IPS DF 6.9 (cell line): ENCODE measurements at places on chromosomes 16 and 17.

DNA sequence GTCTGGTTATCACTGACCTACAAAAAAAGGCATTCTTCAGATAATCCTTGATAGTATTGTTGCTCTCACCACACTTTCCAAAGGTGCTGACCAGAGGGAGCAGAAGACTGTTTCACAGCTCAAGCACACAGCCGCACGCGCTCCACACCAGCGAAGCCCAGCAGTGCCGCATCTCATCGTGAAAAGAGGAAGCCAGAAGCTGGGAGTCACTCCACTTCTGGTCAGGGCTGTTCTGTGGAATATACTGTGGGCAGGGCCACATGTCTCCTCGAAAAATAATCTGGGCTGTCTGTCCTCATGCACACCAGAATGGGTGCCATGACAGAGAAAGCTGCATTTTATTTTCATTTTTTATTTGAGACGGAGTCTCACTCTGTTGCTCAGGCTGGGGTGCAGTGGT, 7.3 kb upstream of the PRSS36 start:
- H3K4me1 ChIP-seq, result no peaks in the 10 kb centered on the region
- H3K27me3 ChIP-seq, result no peaks in the 10 kb centered on the region
- H3K36me3 ChIP-seq, result no peaks in the 10 kb centered on the region
- H3K4me3 ChIP-seq, result no peak overlapping the region
- DNase-seq, result no peak
- H3K27ac ChIP-seq, result no peak overlapping the region

GRCh38 chr17:76048711-76049110, 21.6 kb upstream of the EVPL start:
- H3K36me3 ChIP-seq, result peaks cover 31% of the 10 kb centered on the region
- H3K27ac ChIP-seq, result no peak overlapping the region
- H3K27me3 ChIP-seq, result no peaks in the 10 kb centered on the region
- no peak overlapping the region for H3K4me3 ChIP-seq

GRCh38 chr17:51435641-51436091, 175.3 kb downstream of the UTP18 start:
- H3K4me1 ChIP-seq, result no peaks in the 10 kb centered on the region
- H3K27me3 ChIP-seq, result no peaks in the 10 kb centered on the region
- H3K36me3 ChIP-seq, result no peaks in the 10 kb centered on the region
- DNase-seq, result peak; percentile 33
- H3K27ac ChIP-seq, result no peak overlapping the region

- DNase-seq, result no peak
- no peaks in the 10 kb centered on the region for H3K36me3 ChIP-seq
- H3K4me1 ChIP-seq, result no peaks in the 10 kb centered on the region
Measured at GRCh38 chr17:49495842-49496182, 719 bp downstream of the NGFR start.

DNA sequence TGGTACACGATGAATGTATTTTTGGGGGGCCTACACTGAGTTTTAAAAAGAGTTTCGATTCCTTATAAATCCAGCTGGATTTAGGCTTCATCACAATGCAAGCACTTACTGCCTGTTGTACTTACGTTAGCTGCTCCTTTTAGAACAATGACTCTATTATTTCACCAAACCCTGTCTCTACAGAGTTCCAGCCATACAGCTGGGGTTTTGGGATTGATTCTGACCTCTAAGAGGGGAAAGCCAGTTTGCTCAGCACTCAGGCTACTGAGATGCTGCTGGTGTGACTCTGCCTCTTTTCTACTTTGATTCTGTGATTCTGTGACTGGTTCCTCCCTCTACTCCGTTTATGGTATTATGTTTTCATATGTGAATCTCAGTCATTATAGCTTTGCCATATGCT, 329.7 kb downstream of the ABCC12 start:
- H3K36me3 ChIP-seq, result no peaks in the 10 kb centered on the region
- DNase-seq, result no peak
- no peaks in the 10 kb centered on the region for H3K4me1 ChIP-seq
- H3K4me3 ChIP-seq, result no peak overlapping the region
- H3K27me3 ChIP-seq, result no peaks in the 10 kb centered on the region
- H3K27ac ChIP-seq, result no peak overlapping the region

- no peaks in the 10 kb centered on the region for H3K27me3 ChIP-seq
- H3K36me3 ChIP-seq, result no peaks in the 10 kb centered on the region
- H3K27ac ChIP-seq, result no peak overlapping the region
Measured at GRCh38 chr17:7214300-7215135, 5.1 kb downstream of the DLG4 start.

GRCh38 chr17:5413682-5414081, 5.8 kb downstream of the NUP88 start:
- H3K27ac ChIP-seq, result no peak overlapping the region
- peaks cover 7% of the 10 kb centered on the region; the same call in 1 of the 2 replicates for H3K36me3 ChIP-seq
- no peaks in the 10 kb centered on the region for H3K27me3 ChIP-seq

DNA sequence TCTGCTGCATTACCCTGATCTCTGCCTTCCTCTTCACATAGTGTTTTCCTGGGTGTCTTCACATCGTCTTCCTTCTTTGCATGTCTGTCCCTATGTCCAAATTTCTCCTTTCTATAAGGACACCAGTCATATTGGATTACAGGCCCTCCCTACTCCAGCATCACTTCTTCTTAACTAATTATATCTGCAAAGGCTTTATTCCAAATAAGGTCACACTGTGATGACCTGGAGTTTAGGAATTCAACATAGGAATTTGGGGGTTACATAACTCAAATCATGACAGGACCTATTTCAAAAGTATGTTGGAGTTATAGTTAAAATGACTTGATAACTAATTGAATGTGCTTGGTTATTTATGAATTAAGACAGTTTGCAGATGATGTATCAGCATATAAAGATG, 490.5 kb upstream of the ERCC4 start:
- no peak overlapping the region for H3K27ac ChIP-seq
- no peaks in the 10 kb centered on the region for H3K27me3 ChIP-seq
- H3K4me3 ChIP-seq, result no peak overlapping the region
- no peaks in the 10 kb centered on the region for H3K4me1 ChIP-seq
- H3K36me3 ChIP-seq, result no peaks in the 10 kb centered on the region

GRCh38 chr17:78738278-78738677, 43.8 kb downstream of the CYTH1 start:
- H3K27ac ChIP-seq, result no peak overlapping the region
- no peaks in the 10 kb centered on the region for H3K4me1 ChIP-seq
- no peak for DNase-seq
- H3K4me3 ChIP-seq, result no peak overlapping the region

DNA sequence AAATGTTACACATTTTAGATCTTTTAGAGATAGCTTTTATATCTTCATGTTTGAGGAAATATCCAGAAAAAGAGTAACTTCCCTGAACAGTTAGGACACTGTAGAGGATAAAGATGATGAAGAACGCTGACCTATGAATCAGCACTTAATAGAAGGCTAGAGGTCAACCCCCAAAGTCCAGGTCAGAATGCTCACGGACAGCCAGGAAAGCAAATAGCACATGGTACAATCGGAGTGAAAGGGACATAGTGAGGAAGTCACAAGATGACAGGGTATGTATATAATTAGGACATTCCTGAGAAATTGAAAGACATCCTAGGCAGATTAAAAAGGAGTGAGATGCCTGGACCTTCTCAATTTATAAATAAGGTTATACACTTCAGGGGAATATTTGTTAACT, 55.1 kb upstream of the CNTNAP4 start:
- H3K4me3 ChIP-seq, result no peak overlapping the region
- no peaks in the 10 kb centered on the region for H3K36me3 ChIP-seq
- no peak for DNase-seq
- no peak overlapping the region for H3K27ac ChIP-seq
- H3K4me1 ChIP-seq, result no peaks in the 10 kb centered on the region
- peaks cover 3% of the 10 kb centered on the region; the same call in 1 of the 2 replicates for H3K27me3 ChIP-seq

- H3K27me3 ChIP-seq, result no peaks in the 10 kb centered on the region
- H3K4me3 ChIP-seq, result no peak overlapping the region
- H3K36me3 ChIP-seq, result peaks cover 23% of the 10 kb centered on the region; the same call in 1 of the 2 replicates
- H3K4me1 ChIP-seq, result no peaks in the 10 kb centered on the region
- no peak for DNase-seq
Measured at GRCh38 chr17:31882571-31882970, 18.9 kb downstream of the UTP6 start.

DNA sequence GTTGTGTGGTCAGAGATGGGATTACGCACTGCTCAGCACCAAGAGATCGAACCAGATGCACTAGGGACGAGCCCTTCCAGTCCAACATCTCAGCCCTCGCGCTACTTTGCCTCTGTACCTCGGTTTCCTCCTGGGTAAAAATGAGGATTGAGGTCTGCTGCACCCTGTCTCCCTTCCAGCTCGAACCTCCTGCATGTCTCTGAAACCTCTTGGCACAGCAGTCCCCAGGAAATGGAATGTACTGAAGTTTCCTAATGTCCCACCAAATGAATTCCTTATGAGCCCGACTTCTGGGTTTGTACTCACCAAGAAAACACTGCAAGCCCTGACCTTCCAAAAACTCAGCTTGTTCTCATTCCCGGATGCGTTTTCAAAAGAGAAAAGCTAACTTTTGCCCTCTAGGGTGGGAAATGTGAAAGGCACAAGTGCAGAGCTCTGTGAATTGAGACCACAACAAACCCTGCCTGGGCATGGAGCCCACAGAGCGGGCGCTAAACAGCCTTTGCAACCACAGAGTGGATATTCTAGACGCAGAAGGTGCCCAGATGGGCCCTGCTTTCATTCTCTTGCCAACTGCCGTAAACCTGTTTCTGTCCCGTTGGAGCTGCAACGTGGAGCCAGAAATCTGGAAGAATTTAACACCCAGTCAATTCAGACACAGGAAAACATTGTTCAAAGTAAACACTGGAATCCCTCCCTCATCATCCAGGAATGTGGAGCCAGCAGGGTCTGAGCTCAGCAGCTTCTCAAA, 10.3 kb downstream of the CDRT4 start:
- no peak overlapping the region for H3K27ac ChIP-seq
- H3K4me3 ChIP-seq, result no peak overlapping the region
- no peaks in the 10 kb centered on the region for H3K4me1 ChIP-seq
- H3K36me3 ChIP-seq, result no peaks in the 10 kb centered on the region
- H3K27me3 ChIP-seq, result no peaks in the 10 kb centered on the region
- no peak for DNase-seq
